ENCODE measurements at places on chromosomes 5 and 9.
A peak's percentile ranks its signal among the peaks of the same experiment; 100 is the strongest.

DNA sequence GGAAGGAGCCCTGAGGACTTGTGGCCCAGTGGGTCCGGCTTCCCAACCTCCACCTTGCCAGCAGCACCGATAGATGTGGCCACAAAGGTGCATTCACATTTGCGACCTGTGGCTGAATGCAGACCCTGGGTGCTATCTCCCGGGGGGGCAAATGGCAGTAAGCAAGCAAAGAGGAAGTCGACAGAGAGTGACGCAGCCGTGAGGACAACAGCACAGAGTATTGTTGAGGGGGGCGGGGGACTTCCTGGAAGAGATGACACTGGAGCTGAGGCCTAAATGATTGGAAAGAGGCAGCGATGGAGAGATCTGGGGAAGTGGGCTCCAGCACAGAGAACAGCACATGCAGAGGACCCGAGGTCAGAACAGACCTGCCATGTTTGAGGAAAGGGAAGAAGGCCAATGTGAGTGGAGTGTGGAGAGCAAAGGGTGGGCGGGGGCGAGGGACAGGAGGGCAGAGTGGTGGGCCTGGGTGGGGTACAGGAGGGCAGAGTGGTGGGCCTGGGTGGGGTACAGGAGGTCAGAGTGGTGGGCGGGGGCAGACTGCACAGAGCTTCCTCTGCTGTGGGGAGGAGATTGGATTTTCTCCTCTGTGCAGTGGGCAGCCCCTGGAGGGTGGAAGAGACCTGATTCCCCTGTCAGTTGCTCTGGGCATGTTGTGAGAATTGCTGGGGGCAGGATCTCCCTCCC is 42.6 kb downstream of the ADAMTS2 start:
- no peak for DNase-seq

DNA sequence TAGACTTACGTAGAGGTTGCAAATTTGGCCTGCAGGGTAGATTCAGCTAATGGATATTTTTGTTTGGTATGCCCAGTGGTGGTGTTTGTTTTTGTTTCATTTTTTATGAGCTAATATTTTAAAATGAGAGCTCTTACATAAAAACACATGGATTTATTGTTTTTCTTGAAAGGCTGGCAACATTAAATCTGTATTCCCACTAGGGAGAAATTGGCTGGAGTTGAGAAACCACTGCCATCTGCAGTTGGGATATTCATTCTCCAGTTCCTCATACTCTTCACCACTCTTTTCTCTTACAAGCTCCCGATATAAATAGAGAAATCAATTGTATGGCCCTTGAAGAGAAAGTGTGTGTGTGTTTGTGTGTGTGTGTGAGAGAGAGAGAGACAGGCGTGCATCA is 143.3 kb downstream of the ALDH1A1 start:
- no peak for DNase-seq

DNA sequence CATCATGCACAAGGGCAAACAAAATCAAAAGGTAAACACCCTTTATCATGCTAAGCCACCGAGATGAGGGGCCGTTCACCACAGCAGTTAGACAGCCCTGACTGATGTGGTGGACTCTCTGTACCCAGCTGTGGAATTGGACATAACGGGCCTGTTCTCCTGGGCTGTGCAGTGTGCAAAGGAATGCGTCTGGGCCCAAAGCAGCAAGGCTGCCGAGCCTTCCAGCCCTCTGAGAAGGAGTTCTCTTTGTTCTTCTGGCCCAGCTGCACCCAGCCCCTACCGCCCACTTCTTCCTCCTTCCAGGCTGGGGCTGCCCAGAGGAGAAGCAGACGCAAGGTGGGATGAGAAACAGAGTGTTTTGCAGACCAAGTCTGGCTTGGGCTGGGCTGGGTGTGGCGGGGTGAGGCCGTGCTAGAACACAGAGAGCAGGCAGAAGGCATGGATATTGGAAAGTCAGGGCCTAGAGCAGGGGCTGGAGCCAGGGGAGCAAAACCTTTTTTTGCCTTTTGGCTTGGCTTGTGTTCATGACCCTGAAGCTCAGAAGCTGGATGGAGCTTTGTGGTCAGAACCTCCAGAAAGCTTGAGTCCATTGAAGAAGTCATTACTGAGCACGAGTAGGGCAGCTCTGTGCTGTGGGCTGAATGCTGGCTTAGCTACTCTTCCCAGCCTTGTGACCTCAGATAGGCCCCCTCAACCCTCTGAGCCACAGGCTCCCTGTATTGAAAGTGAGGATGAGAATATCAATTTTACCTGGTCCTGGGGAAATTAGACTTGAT is 49.8 kb upstream of the SH3PXD2B start:
- DNase-seq: no peak

DNA sequence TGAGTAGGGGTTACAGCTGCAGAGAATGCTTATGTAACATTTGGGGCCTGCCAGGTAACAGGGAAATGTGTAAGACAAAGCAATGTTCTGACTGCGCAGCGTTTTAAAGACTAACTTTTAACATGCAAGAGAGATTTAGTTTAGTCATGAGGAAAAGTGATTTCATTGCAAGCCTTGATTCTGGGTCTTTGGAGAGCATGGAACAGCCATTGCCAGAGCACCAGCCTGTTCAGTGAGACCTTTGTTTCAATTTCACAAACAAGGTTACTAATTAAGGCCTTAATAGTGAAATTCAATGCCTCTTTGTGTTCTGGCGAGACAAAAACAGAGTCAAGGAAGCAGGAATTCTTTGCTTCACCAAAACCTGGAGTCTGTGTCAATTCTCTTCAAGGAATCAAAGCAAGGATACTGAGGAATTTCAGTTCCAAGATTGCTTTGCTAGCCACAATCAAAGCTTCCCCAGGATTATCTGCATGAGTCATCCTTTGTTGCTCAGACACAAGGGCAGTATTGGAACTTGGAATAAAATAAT is 14.4 kb downstream of the CKMT2 start:
- DNase-seq: no peak

- no peak for DNase-seq
Observed at GRCh38 chr5:26388976-26389375, 649.4 kb downstream of the CDH9 start.

- no peak for DNase-seq
Observed at GRCh38 chr5:18605186-18605585, 970.9 kb downstream of the TAF11L14 start.

GRCh38 chr5:125835293-125836172 is 587.7 kb upstream of the GRAMD2B start:
- DNase-seq: no peak

- DNase-seq: peak; percentile 27
Observed at GRCh38 chr5:61330341-61330844, 1.7 kb upstream of the ZSWIM6 start.

DNA sequence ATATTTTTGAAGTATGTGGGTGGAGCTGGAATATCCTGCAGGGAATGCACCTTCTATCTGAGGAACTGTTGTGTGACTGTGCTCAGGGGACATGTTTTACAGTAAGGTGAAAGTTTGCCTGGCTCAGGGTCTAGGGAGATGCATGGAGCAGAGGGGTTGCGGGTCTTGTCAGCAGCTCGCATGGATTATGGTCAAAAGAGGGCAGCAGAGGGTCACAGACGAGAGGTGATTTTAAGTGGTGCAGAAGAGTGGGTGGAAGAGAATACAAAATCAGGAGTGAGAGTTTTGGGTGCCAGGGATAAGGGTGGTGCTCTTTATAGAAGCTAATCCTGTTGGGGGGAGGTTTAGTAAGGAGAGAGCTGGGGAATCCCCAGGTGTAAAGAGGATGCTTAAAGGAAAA is 53.5 kb upstream of the GRIN3A start:
- peak; percentile 22 for DNase-seq

DNA sequence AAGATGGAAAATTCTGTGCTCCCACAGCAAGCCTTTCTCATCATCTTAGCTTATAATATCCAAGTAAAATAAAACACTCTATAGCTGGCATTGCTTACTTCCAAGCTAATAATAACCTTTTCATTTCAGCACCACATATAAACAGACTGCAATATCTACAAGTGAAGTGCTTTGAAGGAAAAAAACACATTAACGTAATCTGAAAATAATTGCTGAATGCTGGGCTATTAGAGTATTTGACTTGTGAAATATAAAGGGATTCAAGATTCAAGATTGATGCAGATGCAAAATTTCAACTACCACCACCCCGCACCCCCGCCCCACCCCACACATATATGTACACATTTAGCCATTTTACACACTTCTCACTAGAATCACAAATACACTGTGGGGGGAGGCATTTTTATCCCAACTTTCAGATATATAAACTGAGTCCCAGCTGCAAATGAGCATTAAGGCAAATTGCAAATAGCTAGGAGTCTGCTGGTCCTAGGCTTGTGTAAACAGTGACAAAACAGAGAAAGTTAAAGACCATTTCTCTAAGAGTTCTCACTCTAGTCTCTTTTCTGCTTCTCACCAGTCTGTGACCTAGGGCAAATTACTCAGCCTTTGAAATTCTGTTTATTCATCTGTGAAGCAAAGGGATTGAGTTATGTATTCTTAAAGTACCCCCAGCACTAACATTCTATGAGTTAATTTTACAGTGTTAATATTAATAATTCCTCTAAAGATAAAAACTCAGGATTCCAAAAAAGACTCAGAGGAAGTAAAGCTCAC is 489.4 kb downstream of the PRELID2 start:
- DNase-seq: no peak

GRCh38 chr9:85331626-85332025 is 410.1 kb downstream of the AGTPBP1 start:
- DNase-seq: no peak

GRCh38 chr5:8727396-8727795 is 818.5 kb downstream of the SEMA5A start:
- no peak for DNase-seq

- DNase-seq: no peak
Observed at GRCh38 chr5:68350176-68350575, 134.6 kb downstream of the PIK3R1 start.

- no peak for DNase-seq
Observed at GRCh38 chr5:126692971-126693370, 84.0 kb upstream of the LMNB1 start.

- DNase-seq: no peak
Observed at GRCh38 chr9:4497855-4498254, 7.6 kb downstream of the SLC1A1 start.

DNA sequence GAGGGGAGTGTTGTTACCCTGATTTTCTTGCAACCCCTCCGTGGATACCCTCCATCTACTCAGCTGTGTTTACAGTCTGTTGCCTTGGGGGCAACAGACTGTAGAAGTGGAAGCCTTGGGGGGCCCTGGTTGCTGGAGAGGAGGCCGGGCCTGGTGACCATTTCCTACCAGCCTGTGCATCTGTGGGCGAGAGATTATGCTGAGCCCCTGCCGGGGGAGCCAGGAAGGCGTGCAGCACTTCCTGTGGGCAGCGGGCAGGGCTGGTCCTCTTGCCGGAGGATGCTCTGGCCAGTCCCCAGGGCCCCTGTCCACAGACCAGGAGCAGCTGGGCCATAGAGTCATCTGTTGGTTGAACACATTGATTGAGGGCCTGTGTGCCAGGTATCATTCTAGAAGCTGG is 11.1 kb downstream of the ERGIC1 start:
- DNase-seq: no peak

DNA sequence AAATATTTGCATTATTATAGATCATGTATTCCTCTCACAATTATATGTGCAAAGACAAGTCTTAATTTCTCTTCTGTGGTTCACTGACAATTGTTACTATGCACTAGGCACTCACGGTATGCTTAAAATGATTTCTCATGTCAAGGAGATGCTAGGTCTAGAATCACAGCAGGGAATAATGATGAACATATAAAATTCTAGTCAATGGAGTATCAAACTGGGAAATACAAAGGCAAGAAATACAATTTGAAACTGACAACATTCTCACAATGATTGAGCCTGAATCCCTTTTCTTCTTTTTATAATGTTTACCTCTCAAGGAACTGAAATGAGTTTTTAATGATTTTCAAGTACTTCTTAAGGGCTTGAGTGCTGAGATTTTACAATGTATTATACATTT is 302.3 kb upstream of the GRAMD2B start:
- DNase-seq: no peak

GRCh38 chr5:94545870-94546625 is 72.4 kb downstream of the KIAA0825 start:
- no peak for DNase-seq

DNA sequence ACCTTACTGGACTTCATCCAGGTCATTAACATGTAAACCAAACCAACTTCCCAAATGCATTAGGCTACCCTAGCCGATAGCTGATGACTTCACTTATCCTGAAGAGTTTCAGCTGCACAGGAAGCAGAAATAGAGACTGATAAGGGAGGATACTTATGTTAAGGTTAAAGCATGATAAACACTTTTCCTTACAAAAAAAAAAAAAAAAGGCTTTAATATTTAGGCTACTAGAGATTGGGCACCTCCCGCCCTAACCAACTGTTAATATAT is 1.6 kb upstream of the MEF2C start:
- DNase-seq: no peak

DNA sequence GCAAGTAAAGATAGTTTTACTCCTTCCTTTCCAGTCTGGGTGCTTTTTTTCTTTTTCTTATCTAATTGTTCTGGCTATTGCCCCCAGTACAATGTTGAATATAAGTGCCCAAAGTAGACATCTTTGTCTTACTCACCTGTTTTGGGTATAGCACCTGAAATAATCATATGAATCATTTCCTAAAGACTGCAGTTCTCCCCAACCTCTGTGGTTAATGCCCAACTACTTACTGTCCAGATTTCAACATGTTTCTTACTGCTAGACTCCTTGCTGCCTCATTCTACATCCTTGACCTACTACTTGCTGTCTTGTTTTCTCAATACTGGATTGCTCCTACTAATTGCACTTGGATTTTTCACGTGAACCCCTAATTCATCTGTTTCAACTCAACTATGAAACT is 8.8 kb upstream of the HSDL2 start:
- DNase-seq: no peak

DNA sequence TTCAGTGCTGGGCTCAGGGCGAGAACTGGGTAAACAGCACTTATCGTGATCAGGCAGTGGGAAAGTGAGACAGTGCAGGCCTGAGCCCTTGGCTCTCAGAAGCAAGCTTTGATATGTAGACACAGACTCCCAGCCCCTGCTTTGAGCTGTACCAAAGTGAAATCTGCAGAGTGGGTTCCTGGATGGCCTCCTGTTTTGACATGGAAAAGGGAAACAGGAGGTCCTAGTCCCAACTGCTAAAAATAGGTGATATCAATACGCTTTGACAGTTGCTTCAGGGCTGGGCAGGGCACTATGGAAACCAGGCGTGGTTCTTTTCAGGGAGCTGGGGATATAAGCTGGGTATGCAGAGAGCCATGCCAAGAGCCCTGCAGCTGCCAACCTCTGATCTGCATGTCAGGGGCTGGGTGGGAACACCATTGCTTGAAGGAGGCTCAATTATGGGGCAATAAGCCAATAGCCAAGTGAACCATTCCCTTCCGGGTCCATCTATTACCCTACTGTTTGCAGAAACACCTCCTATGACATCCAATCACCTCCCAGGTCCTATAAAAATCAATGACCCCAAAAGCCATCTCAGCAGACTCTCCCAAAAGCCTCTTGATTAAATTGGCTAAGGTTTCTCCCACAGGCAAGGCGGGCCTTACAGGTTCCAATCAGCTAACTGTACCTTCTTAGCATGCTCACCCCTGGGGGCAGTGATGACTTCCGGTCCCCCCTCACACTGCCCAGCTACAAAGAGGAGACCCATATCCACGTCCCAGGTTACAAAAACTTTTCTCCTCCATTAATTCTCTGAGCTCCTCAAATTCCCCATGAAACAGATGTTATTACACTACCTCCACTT is 45.8 kb downstream of the EPB41L4B start:
- DNase-seq: peak; percentile 58

GRCh38 chr9:111038331-111039230 is at the start of gene LPAR1:
Gene LPAR1, minus strand, starts transcription at chr9:111038470. Its CDS starts 66,353 bp downstream, at chr9:110972117.
- DNase-seq: no peak

GRCh38 chr5:54655761-54656160 is 138.2 kb downstream of the SNX18 start:
- DNase-seq: no peak

- no peak for DNase-seq
Observed at GRCh38 chr9:73583576-73583975, 431.9 kb downstream of the ANXA1 start.
